ENCODE measurements at places on chromosomes 11 and 22. TPM values are rescaled to one million over a fixed set of nuclear protein-coding genes. Genes with fewer than 3 reads are reported as not detected.

Gene OR52E8
- not detected for total RNA-seq

DNA sequence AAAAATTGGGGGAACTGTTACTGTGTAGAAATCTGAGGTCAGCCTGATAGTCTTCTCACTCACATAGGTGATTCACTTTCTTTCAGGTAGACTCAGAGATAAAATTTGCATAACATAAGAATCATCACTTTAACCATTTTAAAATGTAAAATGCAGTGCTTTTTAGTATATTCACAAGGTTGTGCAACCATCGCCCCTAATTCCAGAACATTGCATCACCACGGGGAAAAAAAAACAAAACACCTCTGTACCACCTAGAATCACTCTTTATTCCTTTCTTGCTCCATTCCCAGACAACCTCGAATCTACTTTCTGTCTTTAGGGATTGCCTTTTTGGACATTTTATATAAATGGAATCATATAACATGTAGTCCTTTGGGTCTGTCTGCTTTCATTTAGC lies 20.9 kb downstream of the CHEK1 start:
- no peak for DNase-seq

Gene LSP1
- total RNA-seq: 0.90 TPM

Gene SNX32
- total RNA-seq: not detected

- DNase-seq: no peak
Measured at GRCh38 chr22:23107487-23108248, 34.1 kb downstream of the RSPH14 start.

Gene FADS2
- 679 TPM for total RNA-seq
